Stimulated activated CD8-positive, alpha-beta memory T cell treated with anti-CD3 and anti-CD28 coated beads, Interleukin-7, amount 100 ng/mL, for 1 hour (primary cell): ENCODE measurements at places on chromosomes 3 and 15.

GRCh38 chr3:52920841-52921240 lies 23.5 kb upstream of the STIMATE start:
- no peak for DNase-seq

DNA sequence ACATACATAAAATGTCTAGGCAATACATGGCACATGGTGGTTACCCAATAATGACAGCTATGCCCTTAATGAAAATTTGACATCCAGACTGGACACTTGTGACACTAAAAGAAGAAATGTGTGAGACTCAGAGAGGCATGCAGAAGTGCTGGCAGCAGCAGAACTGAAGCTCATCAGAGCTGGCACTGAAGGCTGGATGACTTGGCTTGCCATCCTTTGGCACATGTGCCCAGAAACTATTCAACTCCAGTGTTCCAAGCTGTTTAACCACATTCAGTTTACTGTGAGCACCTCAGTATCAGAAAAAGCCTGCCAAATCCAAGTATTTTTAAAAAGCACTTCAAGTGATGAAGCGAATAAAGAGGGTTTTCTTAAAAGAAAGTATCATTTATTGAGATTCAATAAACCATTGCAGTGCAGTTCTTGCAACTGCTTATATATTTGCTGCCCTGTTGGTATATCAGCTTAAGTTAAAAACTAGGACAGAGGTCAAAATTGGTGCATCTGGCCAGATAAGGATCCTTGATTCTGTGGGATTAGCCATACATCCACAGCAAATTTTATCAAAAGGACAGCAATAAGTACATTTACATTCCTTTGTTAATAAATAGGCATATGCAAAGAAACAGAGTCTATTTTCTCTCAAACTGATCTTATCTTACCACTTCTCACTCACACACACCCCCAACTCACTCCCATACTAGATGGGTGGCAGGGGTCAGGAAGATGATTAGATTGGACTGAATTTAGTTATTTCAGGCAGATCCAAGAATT lies 15.8 kb downstream of the IGSF11 start:
- DNase-seq: no peak

- DNase-seq: no peak
Measured at GRCh38 chr3:197675951-197676350, 60.8 kb downstream of the RUBCN start.

DNA sequence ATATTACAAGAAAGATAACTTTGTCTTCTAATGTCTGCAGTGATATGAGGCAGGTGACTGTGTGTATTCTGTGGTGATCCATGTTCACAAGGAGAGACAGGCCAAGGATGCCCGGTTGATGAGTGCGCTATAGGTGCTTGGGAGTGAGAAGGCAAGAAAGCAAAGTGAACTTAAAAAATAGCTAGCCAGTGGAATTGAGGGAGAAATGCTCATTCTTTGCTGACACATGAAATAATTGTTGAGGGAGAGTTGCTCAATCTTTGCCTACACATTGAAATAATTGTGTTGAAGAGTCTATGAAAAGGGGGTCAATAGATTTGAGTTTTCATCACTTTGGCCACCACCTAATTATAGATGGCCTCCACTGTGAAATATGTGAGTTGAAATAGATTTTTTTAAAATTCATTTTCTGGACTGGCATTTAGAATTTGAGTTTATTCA lies 156.3 kb downstream of the LPP start:
- DNase-seq: no peak

DNA sequence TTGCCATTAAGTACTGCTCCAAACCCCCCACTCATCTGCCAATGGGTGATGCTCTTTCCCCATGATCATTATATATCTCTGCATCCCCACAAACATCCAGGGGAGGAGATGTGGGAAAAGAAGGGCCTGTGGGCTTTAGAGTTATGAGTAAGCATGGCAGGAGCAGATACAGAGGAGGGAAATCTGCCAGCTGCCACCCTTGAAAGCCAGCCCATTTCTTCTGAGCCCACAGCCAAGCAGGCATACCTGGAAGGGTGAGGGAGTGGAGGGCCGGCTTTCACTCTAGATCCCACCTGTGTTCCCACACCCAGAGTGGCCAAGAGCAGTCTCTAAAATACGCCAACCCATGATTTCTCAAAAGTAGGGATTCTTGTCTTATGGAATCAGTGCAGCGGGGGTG lies 1.7 kb upstream of the SLC25A38 start:
- DNase-seq: no peak

- no peak for DNase-seq
Measured at GRCh38 chr3:25781758-25782594, 1.3 kb downstream of the NGLY1 start.

GRCh38 chr15:40477642-40478327 lies 7.0 kb downstream of the CHST14 start:
- DNase-seq: no peak

DNA sequence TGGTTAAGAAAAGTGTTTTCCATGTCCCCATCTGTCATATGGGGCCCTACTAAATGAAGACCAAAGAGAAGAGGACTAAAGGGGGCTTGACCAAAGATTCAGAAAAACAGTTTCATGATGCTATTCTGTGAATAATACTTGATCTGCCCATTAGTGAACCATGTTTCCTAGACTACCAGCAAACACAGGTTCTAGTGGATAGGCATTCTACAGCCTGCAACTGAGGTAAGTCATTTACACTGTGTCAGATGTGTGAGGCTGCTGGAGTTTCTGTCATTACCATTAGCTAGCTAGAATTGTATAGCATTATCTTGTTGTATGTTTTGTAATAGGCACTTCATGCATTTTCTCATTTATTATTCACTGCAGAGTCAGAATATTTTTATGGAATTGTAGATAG lies 6.6 kb downstream of the GPR171 start:
- DNase-seq: no peak

GRCh38 chr15:40927873-40928806 lies 1.0 kb upstream of the DLL4 start:
- DNase-seq: no peak

- DNase-seq: no peak
Measured at GRCh38 chr3:69236812-69237707, 114.7 kb upstream of the LMOD3 start.

GRCh38 chr3:158443632-158444031 lies 127.4 kb upstream of the MLF1 start:
- DNase-seq: no peak
